Cortex of kidney (tissue), 1 donor: ENCODE measurements at places on chromosomes 13 and 19.

GRCh38 chr19:17797424-17798201 lies 2.7 kb downstream of the B3GNT3 start:
- no peak for DNase-seq

- DNase-seq = no peak
These were observed 144.5 kb downstream of the NUFIP1 start for GRCh38 chr13:44844786-44845185.

DNA sequence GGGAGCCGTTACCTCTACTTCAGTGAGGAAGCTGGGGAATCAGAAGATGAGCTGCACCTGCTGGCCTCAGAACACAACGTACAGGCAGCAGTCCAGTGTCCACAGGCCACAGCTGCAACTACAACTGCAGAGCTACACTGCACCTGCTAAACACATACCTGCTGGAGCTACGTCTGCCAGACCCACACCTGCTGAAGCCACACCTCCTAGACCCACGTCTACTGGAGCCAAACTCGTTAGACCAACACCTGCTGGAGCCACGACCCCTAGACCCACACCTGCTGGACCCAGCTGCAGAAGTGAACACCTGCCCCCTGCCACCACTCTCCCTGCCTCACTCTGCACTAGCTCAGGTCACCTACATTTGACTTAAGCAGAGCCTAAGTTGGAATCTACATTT lies 169.9 kb downstream of the USP12 start:
- DNase-seq = no peak

DNA sequence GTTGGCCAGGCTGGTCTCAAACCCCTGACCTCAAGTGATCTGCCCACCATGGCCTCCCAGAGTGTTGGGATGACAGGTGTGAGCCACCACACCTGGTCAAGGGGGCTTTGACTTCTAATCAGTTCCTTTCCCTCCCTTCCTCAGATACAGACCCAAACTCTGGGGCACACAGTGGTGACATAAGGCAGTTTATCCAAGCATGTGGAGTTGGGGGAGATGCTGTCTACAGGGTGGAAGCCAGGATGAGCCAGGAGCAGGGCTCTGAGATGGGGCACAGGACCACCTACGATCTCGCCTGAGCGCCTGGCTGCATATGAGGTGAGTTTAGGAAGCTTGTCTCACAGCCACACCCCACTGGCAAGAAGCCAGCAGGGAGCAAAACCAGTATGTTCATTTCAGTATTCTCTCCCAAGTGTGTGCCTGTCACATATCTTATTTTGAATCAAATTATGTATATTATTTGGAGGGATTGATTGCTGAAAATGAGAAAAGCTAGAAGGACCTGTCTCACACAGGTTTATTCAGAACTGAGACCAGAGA lies 67.7 kb downstream of the KCTD15 start:
- DNase-seq = no peak

DNA sequence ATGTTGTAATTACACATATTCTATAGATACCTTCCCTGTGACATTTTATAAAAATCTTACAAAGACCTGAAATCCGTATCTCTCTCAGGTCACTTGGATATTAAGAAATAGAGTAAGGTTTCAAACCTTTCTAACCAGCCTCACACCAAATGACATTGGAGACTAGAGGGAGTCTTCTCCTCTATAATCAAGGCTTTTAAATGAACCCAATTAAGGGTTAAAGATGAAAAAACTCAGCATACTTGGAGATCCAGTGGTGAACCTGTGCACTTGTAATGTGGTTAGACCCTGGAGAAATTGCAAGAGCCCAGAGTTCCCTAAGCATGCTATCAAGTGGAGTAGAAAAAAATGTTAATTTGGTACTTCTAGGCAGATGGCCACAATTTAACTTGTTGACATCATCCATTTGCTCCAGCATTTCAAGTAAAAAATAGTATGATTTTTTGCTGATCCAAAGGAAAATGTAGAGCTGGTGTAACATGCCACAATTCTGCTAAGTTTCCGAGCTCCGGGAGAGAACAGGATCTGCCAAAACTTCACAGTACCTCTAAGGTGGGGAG lies 554.1 kb upstream of the MIR17HG start:
- no peak for DNase-seq

- DNase-seq = no peak
These were observed 57.0 kb downstream of the ERCC5 start for GRCh38 chr13:102902789-102903347.

DNA sequence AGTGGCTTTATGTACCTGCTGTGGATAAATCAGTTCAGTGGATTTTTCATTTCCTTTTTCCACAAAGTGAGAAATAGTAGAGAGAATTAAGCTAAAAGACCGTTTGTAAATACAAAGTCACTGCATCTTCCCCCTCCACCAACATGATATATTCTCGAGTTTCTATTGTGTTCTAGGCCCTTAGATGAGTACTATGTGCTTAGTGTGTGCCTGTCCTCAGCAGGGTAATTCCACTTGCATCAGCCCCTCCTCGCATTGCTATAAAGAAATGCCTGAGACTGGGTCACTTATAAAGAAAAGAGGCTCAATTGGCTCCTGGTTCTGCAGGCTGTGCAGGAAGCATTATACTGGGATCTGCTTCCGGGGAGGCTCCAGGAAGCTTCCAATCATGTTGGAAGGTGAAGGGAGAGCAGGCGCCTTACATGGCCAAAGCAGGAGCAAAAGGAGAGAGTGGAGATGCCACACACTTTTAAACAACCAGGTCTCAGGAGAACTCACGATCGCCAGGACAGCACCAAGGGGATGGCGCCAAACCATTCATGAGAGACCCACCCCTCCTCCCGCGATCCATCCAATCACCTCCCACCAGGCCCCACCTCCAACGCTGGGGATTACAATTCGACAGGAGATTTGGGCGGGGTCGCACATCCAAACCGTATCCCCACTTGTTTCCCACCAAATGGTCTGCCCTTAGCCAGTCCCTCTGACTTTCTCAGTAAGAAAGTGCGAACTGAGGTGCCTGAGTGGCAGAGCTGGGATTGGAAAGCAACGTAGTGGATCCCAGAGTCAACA lies 102.3 kb upstream of the ABCC4 start:
- no peak for DNase-seq

DNA sequence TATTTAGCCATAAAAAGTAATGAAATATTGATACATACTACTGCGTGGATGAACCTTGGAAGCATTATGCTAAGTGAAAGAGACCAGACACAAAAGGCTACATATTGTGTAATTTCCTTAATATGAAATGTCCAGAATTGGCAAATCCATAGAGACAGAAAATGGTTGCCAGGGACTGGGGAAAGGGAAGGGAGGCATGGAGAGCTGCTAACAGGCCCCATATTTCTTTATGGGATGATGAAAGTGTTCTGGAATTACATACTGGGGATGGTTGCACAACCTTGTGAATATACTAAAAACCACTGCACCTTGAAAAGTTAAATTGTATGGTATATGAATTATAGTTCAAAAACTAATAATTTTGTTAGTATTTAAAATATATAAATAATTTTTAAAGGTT lies 3.6 kb downstream of the IFT88 start:
- DNase-seq = no peak

DNA sequence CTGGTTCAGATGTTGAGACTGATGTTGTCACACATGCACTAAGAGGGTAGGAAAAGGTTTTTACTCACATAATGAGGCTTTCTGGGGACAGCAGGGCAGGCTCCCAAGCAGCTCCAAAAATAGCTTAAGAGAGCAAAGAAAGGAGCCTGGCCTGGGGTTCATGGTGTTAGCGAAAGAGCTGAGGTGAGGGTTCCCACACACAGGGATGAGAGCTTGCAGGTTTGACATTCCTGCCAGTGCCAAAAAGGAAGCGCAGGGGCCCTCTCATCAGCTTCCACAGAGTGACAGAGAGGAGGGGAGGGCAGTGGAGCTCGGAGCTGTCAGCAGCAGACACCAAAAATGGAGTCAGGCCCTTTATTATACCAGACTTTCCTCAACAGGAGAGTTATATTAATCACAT lies 65.5 kb upstream of the FAM216B start:
- DNase-seq = no peak

- DNase-seq = no peak
These were observed 30.8 kb upstream of the IGFL1 start for GRCh38 chr19:46198756-46199155.

DNA sequence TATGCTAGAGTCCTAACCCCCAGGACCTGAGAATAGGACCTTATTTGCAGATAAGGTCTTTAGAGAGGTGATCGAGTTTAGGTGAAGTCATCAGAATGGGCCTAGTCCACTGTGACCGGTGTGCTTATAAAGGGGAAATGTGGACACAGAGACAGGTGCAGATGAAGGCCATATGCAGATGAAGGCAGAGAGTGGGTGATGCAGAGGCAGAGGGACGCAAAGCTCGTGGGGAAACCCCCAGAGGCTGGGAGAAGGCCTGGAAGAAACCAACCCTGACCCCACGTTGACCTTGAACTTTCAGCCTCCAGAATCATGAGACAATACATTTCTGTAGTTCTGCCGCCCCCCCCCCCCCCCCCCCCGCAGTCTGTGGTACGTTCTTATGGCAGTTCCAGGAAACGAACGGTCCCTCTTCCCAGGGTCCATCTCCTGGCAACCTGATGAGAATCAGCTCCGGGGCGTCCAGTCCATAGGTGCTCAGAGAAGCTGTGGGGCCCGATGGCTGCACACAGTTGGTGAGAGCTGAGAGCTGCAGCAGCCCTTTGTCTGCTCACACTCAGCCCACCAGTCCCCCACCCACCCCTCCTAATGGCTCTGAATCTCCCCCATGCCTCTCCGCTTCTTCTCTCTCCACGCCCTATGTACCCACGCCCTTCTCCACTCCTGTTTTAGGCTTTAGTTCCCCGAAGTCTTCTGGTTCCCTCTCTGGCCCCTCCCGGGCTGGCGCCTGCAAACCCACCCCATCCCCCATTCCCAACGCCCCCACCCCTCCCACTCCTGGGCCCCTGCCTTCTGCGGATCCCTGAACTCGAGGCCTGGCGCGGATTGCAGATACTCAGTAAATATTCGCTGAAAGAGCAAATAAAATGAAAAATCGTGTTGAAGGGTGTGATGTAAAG lies 218.3 kb upstream of the MAB21L1 start:
- no peak for DNase-seq

DNA sequence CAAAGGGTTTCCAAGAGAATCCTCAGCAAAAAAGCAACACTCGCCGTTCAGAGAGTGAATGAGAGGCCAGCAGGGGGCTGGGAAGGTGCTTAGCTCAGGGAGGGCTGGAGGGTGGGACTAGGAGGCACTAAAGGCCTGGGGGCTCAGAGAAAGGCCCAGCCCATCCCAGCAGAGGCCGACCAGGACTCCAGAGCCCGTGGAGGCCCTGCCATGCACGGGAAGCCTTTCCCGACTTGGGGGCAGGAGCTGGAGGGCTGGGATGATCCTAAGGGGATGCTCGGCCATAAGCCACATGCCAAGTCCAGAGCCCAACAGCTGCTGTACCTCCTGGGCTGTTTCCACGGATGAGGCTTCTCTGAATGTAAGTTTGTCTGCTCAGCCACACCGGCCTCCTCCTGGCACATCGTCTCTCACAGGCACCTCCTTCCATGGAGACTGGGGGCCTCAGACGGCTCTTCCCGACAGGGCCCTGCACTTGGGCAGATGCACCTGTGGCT lies 19.5 kb downstream of the RASA3 start:
- no peak for DNase-seq

GRCh38 chr19:19294914-19295313 lies 21.8 kb upstream of the TM6SF2 start:
- no peak for DNase-seq

DNA sequence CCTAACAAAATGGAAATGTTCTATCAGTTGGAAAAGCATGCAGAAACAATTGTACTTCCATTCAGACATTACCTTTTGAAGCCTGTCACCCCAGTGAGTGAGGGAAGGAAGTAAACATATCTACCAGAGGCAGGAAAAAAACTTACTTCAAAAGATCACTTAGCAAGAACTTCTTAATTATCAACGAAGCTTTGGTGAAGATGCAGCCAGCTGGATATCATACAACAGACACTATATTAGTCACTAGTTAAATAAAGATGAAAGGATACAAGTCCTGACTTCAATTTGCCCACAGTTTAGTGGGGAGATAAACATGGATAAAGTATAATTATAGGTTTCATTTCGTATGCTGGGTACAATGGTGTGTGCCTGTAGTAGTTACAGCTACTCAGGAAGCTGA lies 148.8 kb downstream of the TNFRSF19 start:
- no peak for DNase-seq

DNA sequence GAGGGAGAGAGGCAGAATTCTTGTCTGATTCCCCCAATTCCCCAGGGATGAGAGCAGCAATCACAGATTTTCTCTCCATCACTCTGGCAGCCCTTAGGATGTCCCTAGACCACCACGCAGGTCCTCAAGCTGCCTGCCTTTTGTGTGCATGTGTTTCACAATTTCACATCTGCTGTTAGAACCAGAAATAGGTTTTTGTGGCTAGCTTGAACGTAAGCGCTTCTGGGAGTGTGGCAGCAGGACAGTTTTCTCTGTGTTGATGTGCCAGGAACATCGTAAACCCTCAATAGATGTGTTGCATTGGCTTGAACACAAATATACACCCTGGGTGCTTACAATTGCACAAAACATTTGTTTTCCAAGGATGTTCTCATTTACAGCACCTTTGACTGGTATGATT lies 78.8 kb upstream of the TMTC4 start:
- DNase-seq = no peak

GRCh38 chr19:55641426-55642152 lies 787 bp downstream of the ZNF580 start:
- no peak for DNase-seq

DNA sequence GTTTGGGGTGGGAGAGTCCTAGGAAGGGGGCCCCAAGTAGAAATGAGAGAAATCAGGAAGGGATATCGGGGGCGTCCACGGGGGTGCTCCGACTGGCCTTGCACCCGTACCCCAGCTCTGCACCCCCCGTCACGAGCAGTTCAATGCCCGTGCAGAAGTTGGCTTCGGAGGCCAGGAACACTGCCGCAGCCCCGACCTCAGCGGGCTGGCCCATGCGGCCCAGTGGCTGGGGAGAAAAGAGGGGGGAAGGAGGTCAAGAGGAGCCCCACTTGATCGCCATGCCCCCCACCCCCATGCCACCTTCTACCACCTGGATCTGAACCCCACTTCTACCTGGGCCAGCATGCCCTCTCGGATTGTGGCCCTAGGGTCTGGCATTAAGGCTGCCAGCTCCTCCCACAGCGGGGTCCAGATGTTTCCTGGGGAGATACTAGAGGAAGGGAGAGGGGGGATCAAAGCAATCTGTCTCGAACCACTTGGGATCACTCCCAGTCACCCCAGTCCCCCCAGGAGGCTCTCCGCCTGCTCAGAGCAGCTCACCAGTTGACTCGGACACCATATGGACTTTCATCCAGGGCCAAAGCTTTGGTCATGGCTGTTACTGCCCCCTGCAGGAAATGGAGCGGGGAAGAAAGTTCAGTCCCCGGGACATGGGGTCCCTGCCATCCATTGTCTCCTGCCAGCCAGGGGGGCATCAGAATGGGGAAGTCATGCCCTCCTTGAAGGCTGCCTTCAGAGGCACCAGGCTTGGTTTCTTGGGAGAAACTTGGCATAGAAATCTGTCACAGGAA lies 2.5 kb upstream of the BCAT2 start:
- no peak for DNase-seq
